GM13976 (cell line): ENCODE measurements at places on chromosomes 12 and 14.

DNA sequence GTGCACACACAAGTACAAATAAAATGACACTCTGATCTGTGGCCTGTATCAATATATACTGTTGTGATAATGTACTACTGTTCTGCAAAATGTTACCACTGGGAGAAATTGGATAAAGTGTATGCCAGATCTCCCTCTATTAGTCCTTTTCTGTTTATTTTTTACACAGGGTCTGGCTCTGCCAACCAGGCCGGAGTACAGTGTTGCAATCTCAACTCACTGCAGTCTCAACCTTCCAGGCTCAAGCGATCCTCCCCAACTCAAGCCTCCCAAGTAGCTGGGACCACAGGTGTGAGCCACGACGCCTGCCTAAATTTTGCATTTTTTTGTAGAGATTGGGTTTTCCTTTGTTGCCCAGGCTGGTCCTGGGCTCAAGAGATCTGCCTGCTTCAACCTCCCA is 1.9 kb downstream of the NT5DC3 start:
- DNase-seq = no peak

DNA sequence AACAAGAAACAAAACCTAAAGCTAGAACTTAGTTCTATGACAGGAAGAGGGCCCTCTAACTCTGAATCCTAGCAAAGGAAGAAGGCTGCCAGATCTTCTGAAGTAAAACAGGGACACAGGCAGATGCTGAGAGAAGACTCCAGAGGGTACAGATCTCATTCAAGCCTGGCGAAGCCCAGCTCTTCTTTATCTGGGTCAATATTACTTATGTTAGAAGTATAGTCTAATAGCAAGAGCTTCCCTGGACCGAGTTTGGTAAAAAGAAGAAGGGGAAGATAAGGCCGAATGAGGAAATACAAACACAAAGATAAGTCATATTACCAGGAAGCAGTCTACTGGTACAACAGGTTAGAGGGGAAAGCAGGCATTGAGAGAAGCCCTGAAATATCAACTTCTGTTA is 79.9 kb upstream of the CCDC91 start:
- DNase-seq = no peak

DNA sequence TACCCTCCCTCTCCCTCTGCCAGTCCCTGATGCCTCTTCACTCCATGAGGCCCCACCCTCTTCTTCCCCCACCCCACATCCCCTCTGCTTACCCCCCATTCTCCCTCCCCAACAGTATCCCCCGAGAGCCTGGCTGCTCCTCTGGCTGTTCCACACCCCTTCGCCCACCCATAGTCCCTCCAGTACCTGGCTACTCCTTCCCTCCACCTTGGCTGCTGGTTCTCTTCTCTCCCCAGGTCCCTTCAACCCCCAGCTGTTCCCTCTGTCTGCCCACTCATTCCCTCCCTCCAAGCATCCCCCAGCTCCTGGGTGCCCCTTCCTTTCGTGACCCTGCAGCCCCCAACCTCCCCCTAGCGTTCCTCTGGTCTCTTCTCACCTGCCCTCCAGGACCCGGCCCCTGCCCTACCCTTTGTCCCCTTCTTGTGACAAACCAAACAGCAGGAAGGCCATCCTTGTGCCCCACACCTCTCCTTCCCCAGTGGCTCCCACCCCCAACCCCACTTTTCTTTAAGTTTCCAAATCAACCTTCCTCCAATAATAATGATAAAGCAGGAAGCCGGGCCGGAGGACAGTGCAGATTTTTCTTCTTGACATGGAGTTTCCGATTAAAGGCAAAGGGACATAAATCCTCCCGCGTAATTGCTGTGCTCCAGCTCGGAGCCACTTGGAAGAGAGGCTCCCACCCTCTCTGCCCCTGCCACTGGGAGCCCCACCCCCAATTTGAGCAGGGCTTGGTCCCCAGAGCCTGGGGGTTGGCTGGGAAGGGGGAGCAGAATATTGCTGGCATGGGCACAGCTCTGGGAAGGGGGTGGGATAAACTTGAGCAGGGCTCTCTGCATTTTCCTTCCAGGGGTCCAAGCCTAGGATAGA is 40.0 kb downstream of the SMUG1 start:
- no peak for DNase-seq

- peak; percentile 60 for DNase-seq
Measured at GRCh38 chr12:13536219-13536910, 339.8 kb downstream of the EMP1 start.

DNA sequence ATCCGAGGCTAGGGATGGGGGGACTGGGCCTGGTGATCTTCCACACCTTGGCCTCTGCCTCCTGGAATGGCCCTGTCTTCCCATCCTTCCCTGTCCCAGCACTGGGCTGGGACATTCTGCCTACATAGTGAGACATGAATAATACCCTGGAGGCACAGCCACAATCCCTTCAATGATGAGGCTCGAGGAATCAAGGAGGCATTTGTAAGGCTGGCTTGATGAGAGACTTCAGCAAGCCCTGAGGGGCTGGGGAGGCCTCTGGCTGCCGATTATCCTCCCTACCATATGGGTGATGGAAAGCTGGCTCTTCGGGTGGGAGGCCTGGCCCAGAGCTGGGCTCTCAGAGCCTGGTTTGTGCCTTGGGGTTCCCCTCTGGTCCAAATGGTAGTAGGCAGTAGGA is 92.5 kb downstream of the CALM1 start:
- peak; percentile 3 for DNase-seq

DNA sequence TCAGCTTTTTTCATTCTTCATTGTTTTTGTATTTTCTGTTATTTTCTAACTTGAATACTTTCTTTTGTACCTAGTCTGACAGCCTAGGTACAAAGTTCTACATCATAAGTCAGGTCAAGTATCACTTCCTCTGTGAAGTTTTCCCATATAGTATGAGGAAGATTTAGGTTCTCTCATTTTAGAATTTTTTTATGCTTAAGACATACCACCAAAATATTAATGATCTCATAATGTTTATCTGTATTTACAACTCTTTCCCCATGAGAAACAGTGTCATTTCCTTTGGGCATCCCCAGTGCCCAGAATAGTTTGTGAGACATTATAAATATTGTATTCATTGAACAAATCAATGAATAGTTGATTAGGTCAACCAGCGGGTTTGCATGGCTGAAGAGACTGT is 3.1 kb upstream of the ATF7IP start:
- peak; percentile 37 for DNase-seq

GRCh38 chr14:54881761-54882401 is 20.7 kb downstream of the GCH1 start:
- DNase-seq = peak; percentile 52

- peak; percentile 17 for DNase-seq
Measured at GRCh38 chr12:44873898-44874297, 2.2 kb downstream of the NELL2 start.

- no peak for DNase-seq
Measured at GRCh38 chr12:70028918-70029317, 203.9 kb downstream of the MYRFL start.

DNA sequence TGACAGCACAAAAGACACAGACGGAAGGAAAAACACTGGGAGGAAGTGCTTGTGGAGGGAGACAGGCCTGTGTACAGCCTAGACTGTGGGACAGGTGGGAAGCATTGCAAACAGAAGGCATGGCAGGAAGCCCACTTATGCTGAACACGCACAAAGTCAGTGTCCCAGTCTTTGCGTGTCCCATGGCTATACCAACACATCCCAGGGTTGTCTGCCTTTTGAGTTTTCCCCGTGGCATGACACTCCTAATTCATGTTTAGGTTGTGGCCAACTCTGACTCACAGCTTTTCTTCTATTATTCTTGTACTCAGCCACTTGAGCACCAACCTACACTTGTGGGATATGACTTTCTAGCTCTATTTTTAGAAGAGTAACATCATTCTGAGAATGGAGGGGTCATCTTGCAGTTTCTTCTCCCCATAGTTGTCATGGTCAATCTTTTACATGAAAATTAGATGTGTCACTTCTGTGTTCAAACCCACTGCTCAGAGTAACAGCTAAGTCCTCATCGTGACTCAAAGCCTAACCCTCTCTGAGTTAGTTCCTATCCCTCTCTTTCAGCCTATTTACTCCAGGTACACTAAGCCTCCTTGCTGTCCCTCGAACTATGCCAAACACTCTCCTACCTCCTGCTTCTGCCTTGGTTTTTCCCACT is 27.5 kb upstream of the JPH4 start:
- DNase-seq = peak; percentile 73

DNA sequence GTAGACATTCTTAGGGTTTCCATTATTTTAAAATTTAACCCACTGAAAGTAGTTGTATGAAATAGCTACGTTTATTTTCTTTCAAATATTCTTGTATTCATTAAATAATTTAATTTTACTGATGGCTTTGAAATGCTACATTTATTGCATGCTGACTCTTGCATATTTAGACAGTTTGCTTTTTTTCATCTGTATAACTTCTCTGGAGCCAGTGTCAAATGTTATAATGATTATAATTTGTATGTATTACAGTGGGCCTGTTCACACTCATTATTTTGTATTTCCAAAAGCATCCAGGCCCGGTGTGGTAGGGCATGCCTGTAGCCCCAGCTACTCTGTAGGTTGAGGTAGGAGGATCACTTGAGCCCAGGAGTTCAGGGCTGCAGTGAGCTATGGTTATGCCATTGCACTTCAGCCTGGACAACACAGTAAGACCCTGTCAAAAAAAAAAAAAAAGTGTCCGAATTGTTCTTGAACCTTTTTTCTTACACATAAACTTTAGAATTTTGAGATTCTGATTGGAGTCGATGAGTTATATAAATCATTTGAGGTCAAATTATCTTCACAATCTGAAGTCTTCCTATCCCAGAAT is 905 bp downstream of the ZNF84 start:
- DNase-seq = no peak

GRCh38 chr14:37932481-37932880 is 275.2 kb upstream of the SSTR1 start:
- DNase-seq = no peak

DNA sequence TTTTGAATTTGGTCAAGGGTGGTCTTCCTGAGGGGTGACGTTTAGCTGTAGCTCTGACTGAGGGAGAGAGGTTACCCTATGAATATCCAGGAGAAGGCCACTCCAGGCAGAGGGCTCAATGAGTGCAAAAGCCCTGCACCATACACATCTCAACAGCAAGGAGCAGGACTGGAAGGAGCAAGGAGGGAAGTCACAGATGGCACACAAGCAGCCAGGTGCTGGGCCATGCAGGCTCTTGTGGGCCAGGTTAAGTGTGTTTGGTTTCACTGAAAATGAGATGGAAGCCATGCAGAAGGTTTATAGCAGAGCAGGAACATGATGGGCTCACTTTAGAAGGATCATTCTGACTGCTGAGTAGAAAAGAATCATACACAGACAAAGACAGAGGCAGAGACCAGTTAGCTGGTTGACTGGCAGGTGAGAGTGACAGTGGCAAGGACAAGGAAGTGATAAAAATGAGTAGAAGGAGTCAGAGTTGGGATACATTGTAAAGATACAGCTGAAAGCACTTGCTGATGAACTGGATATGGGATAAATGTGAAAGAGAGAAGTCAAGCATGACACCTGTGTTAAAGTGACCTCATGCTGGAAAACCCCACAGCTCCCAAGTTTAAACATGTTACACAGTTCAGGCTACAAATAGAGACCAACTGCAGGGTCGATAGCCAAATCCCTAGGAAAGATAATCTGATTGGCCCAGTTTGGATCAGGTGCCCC is 81.2 kb downstream of the PRKD1 start:
- no peak for DNase-seq

GRCh38 chr14:34039428-34040047 is 88.7 kb upstream of the EGLN3 start:
- DNase-seq = no peak
